ENCODE measurements at places on chromosomes 6 and 20.

- no peak for DNase-seq
Measured at GRCh38 chr20:4661191-4661590, 60.5 kb upstream of the PRND start.

GRCh38 chr6:23952245-23952644, 173.8 kb upstream of the NRSN1 start:
- no peak for DNase-seq

- DNase-seq = no peak
Measured at GRCh38 chr6:21245488-21245887, 348.1 kb upstream of the SOX4 start.

DNA sequence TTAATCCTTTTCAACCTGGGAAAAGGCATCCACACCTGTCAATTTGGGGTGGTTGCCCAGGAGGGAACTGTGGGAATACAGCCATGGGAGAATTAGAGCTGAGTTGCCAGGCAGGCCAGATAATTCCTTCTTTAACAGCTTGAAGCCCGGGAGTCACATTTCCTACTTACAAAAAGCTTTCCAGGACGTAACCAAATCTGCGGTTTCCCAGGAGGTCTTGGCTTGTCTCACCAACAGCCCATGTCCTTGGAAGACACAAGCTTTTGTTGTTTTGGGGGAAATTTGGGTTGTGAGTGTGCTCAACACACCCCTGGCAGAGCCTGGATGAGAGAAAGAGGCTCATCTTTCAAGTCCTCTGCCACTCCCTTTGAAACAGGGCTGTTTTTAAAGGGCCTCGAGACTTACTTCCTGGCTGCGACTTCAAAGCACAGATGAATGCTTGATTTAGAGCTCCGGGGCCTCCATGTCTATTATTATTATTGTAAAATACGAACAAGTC, 465.9 kb upstream of the BTBD3 start:
- DNase-seq = no peak

- no peak for DNase-seq
Measured at GRCh38 chr20:48238781-48239180, 453.5 kb upstream of the SULF2 start.

GRCh38 chr20:33985830-33986229, 7.9 kb upstream of the RALY start:
- DNase-seq = no peak
